Central memory CD4-positive, alpha-beta T cell (primary cell): ENCODE measurements at places on chromosomes 12 and 14.
A peak's percentile ranks its signal among the peaks of the same experiment; 100 is the strongest.

DNA sequence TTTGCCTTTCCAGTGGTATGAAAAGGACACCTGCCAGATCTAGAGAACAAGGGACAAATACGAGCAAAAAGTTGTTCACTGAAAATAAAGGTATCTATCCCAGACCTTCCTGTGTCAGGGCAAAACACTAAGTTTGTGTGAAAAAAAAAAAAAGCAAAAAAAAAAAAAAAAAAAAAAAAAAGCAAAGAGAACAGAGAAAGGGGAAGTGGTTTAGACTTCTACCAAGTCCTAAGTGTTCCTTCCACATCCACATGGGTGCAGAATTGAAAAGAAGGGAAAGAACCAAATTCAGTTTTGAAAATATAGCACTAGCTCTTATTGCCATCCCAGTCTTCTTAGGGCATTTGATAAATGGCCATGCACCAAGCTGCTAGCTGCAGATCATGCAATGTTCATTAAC lies 41.7 kb downstream of the ZCRB1 start:
- no peak for DNase-seq

GRCh38 chr14:22263961-22264360 lies 325.1 kb downstream of the DAD1 start:
- DNase-seq, result no peak

GRCh38 chr14:20204721-20205120 lies 14.0 kb downstream of the OR11G2 start:
- no peak for DNase-seq

DNA sequence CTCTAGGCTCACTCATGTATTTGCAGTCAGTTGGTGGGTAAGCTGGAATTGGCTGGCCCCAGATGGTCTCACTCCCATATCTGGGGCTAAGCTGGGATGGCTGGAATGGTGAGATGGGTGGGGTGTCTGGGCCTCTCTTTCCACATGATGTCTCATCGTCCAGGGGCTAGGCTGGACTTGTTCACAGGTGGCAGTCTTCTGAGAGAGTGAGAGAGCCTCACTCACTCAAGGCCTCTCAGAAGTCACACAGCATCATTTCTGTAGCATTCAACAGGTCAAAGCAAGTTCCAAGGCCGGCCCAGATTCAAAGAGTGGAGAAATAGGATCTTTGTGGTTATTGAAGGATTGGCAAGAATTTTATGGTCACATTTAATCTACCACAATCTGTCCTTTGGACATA lies 102.7 kb downstream of the UNC79 start:
- DNase-seq, result no peak

DNA sequence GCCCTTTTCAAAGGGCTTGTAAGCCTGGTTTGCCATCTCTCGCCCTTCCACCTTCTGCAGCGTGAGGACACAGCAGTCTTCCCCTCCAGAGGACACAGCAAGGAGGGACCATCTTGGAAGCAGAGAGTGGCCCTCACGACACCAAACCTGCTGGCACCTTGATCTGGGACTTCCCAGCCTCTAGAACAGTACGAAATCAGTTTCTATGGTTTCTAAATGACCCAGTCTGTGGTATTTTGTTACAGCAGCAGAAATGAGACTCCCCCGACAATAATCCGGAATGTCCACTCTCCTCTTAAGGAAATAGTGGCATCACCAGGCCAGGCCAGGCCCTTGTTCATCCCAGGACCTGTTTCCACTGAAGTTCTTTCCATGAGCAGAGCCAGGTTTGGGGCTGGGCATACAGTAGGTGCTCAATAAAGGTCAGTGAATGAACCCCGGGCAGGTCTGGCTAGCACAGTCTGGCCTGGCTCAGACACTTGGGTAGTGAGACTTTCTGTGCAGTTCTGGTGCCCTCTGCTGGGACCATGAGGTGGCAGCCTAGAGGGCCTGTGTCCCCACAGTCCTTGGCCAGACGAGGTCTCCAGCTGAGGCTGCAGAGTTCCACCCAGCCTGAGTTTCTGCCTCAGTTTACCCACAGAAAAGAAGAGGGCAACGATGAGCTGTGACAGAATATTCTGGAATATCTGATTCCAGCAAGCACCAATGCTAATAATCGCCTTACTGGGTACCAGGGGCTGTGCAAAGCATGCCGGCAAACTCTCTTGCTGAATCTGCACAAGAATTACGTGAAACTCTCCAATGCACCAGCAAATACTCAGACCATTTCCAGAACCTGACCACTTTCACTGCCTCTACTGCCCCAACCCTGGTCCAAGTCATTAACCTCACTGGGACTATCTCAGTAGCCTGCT lies 14.0 kb downstream of the ABCB9 start:
- DNase-seq, result peak; percentile 63

- DNase-seq, result no peak
These were observed 2.7 kb downstream of the PITPNM2 start for GRCh38 chr12:123148223-123148622.

DNA sequence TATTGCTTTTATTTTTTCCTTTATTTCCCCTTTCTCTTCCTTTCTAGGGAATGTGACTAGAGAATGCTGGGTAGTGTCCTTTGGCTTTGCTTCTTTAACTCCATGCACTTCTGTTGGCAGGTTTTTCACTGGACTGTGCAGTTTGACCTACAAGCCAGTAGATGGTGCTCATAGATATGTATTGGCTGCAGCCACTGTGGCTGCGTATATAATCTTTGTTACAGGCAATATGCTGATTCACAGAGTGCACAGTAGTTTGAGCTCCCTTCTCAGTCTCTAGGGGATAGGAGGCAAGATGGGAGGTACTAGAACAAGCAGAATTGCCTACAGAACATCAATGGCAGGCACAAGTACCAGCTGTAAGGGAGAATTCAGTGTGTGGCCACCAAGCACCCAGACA lies 503.5 kb downstream of the LRFN5 start:
- no peak for DNase-seq

- DNase-seq, result no peak
These were observed 324.2 kb downstream of the ZFP36L1 start for GRCh38 chr14:68468437-68469207.

GRCh38 chr12:58051378-58051777 lies 110.0 kb downstream of the ATP23 start:
- no peak for DNase-seq

DNA sequence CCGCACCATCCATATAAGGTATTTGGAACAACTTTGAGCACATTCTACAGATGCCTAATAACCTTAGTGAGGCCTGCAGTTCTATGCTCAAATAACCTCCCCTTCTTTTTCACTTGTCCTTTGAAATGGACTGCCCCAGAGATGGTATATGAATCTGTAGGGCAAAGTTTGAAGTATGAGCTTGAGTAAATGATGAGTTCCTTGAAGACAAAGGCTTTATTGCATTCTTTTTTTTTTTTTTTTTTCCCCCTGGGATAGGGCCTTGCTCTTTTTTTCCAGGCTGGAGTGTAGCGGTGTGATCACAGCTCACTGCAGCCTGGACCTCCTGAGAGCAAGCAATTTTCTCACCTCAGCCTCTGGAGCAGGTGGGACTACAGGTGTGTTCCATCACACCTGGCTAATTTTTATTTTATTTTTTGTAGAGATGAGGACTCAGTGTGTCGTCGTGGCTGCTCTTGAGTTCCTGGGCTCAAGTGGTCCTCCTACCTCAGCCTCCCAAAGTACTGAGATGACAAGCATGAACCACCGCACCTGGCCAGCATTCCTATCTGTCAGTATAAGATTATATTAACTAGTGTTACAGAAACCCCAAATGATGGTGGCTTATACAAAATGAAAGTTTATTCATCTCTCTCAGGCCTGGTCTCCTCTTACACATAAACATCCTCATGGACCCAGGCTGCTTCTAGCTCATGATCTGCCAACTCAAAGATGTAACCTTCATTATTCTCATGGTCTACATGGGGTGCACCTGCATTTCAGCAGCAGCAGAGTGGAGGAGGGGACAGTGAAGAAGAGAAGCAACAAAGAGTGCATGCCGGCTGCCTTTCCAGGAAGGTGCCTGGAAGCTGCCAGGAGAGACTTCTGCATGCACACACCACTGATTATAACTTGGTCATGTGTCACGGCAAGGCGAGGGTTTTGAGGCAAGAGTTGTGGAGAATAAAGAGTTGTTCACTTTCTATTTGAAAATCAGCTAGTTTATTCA lies 101.4 kb downstream of the DUSP16 start:
- no peak for DNase-seq

DNA sequence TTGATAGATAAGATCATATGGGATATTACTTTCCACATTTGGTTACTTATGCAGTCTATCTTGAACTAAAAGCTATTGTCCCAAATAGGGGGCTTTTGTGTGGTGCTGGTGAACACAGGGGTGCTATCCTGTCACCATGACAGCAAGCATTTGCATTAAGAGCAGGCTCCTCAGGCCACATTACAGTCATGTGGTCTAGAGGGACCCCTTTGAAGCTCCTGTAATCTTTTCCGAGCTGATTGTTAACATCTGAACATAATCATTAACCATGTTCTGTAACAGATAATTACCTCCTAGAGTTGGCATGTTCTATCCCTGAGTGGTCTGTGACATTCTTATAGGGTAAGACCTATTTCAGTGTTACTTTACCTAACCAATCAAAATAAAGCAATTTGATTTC lies 178.8 kb downstream of the KTN1 start:
- DNase-seq, result no peak

GRCh38 chr12:107736914-107737313 lies 24.0 kb downstream of the PRDM4 start:
- no peak for DNase-seq

DNA sequence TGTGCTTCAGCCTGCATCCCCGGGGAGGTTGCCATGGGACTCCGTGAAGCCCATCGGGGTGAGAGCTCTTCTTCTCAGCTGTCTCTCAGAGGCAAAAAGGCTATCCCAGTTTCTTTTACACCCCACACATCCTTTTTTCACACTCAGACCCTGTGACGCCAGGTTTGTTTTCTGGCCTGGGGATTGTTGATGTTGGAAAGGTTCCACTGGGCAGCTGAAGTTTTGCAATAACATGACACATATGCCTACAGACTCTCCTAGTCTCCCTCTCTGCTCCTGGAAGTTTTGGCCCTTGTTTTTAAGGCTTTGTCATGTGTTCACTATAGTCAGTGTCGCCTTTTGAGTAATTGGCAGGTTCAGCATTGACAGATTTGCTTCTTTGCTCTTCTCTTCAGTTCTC lies 118.6 kb downstream of the SMOC1 start:
- no peak for DNase-seq

- peak; percentile 56 for DNase-seq
These were observed 103.8 kb upstream of the FKBP4 start for GRCh38 chr12:2691006-2691344.

DNA sequence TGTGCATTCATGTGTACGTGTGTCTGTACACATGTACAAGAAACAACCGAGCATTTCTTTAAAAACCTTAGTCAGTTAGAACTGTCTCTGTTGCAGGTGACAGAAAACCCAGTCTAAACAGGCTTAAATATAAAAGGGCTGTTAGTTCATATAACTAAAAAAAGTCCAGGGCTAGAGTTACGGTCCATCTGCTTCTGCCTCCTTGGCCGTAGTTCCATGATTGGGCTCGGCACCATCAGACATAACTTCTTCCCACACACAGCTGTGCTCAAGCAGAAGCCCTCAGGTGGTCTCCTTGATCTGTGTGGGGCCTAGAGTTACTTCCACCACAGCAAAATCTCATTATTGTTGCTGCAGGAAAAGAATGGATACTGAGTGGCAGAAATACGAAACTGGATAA lies 34.6 kb downstream of the CKB start:
- DNase-seq, result no peak

GRCh38 chr12:46470036-46470627 lies 97.6 kb upstream of the SLC38A2 start:
- peak; percentile 14 for DNase-seq

GRCh38 chr12:66602483-66603143 lies 76.3 kb downstream of the GRIP1 start:
- no peak for DNase-seq

GRCh38 chr12:57208631-57209282 lies 7.8 kb upstream of the NXPH4 start:
- no peak for DNase-seq
